Activated CD4-positive, alpha-beta T cell treated with anti-CD3 and anti-CD28 coated beads, Interleukin-2, Interleukin-4, amounts not matched to agents 100 ng/mL and 50 ng/mL, durations not matched to agents 16 hours and 8 hours (primary cell): ENCODE measurements at places on chromosomes 13 and 19.

GRCh38 chr13:41196011-41196410 is 1.6 kb upstream of the KBTBD7 start:
- no peak for DNase-seq

DNA sequence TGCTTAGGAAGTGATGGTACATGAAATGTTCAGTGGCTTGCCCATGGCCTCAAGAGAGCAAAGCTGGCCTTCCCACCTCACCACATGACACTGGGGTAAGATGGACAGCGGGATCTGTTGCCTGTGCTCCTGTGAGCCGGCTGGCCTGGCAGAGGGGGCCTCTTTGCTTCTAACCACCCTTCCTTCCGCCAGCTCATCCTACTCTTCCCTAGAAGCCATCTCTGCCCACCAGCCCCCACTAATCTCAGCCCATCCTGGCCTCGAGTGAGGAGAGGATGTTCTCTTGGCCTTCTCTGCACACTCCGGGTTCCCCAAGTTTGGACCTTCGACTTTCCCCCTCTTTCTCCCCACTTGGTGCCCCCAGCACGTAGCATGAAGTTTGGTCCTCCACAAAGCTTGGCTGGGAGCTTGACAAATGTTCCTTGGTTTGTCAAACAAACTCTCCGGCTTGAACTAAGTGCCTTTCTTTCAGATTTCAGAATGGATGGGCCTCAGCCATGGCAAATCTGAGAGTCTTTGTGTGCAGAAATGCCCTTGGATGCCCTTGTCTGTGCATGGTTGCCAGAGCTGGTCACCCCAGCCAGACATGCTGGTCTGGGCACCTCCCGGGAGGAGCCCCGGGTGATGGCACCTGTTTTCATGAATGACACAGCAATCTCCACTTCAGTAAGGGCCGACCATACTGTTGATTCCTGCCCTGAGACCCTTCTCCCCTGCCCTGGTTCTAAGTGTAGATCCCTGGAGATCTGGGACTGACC is 145.5 kb downstream of the URI1 start:
- DNase-seq: no peak

DNA sequence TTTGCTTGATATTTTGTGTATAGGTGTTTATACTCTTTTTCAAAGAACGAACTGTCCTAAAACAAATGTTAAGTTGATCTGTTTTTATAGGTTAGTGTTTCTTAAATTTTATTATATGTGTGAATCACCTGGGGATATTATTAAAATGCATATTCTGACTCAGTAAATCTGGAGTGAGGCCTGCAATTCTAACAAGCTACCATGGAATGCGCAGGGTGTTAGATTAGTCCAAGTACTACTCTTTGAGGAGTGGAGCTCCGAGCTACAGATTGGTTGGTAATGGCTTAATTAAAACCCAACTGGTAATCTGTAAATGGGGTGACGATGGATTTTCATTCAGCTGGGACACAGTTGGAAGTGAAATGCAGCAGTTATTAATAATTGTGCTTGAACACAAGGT is 214.1 kb upstream of the UFM1 start:
- no peak for DNase-seq

- no peak for DNase-seq
Observed at GRCh38 chr13:102868366-102868936, 22.6 kb downstream of the ERCC5 start.

DNA sequence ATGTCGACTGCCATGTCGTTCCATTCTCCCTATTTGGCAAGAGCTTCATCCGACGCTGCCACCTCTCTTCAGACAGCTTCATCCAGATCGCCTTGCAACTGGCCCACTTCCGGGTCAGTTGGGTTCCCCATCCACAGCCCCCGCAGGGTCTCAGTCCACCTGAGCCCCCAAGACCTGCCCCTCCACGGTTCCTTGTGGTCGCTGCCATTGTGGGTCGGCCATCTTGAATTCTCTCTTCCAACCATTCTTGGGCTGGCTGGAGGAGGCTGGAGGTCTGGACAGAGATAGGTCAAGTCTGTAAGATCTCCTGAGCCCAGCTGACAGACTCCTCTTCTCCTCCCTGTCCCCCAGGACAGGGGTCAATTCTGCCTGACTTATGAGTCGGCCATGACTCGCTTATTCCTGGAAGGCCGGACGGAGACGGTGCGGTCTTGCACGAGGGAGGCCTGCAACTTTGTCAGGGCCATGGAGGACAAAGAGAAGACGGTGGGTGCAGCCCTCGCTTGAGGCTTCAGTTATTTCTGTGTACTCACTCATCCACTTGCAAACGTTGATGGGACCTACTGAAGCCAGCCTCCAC is 19.5 kb downstream of the CPT1C start:
- no peak for DNase-seq

- no peak for DNase-seq
Observed at GRCh38 chr13:27822258-27822872, 30.1 kb downstream of the GSX1 start.

GRCh38 chr19:54271106-54271505 is 9.8 kb downstream of the LILRB2 start:
- no peak for DNase-seq

DNA sequence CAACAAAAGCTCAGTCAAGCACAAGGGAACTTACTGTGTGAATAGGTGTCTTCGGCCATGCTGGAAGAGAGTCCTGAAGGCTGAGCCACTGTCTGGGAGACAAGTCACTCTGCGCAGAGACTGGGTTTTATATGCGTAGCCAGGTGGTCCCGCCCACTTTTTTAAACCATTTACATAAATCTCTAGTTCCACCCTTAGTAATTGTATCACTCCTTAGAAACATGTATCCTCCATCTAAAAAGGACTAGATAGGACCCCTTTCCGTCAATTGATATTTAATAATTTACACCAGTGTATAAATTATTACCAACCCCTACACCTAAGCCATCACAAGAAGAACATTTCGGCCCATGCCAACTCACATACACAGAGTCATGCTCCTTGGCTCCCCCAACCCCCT is at the start of gene DUXA:
DUXA (minus strand) TSS at position 101 of the 400 bp plus-strand sequence; CDS start at position 59, 42 bp downstream.
- no peak for DNase-seq

- DNase-seq: no peak
Observed at GRCh38 chr19:27718234-27718633, 1494.7 kb downstream of the UQCRFS1 start.

GRCh38 chr13:80946008-80946802 is 605.3 kb upstream of the SPRY2 start:
- no peak for DNase-seq
